ENCODE measurements at places on chromosomes 11 and 22. TPM values are rescaled to one million over a fixed set of nuclear protein-coding genes. Genes with fewer than 3 reads are reported as not detected.

Gene PDXP
- total RNA-seq: 12.0 TPM

Gene SPDYC
- not detected for total RNA-seq

DNA sequence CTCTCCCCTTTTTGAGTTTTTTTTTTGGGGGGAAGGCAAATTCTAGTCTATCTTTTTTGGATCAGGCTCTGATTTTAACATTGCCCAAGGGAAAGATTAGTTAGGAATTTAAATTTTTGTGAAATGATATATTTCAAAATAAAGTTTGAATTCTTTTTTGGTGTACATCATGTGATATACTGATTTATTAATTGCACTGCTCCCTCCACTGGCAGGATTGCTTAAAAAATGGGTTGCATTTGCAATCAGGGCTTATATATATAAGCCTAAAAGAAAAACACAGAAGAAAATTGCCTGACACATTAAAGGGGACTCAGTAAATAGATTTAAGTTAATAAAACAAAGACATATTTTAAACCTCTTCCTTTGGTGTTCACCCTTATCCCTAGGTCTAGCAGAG lies 1.2 kb downstream of the DYNC2H1 start:
- no peak overlapping the region for H3K4me3 ChIP-seq
- no peak overlapping the region for H3K27ac ChIP-seq
- DNase-seq: no peak
- no peaks in the 10 kb centered on the region for H3K36me3 ChIP-seq
- no peaks in the 10 kb centered on the region for H3K27me3 ChIP-seq
- no peaks in the 10 kb centered on the region for H3K4me1 ChIP-seq

GRCh38 chr11:95684701-95685100 lies 104.9 kb downstream of the FAM76B start:
- H3K4me1 ChIP-seq: peaks cover 12% of the 10 kb centered on the region
- DNase-seq: no peak
- no peak overlapping the region for H3K27ac ChIP-seq
- H3K36me3 ChIP-seq: no peaks in the 10 kb centered on the region

DNA sequence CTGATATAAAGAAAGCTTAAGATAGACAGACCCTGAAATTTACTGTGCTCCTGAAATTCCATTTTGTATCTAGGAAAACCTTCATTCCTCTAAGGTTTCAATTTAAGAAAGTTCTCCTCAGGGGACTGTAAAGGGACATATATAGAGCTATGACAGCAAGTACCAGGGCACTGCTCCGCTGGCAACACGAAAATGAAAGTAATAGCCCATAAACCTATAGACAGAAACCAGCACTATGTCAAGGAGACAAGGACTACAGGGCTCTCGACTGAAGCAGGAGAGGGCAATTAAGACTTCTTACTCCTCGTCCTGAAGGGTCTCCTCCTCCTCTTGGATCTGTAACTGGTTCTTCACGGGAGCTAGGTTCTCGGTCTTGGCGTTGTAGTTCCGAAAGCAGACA lies 6.9 kb downstream of the FEZ1 start:
- H3K27ac ChIP-seq: no peak overlapping the region
- no peaks in the 10 kb centered on the region for H3K4me1 ChIP-seq
- H3K4me3 ChIP-seq: no peak overlapping the region
- no peaks in the 10 kb centered on the region for H3K36me3 ChIP-seq
- no peak for DNase-seq

Gene RNF26
- 12.4 TPM for total RNA-seq

- H3K27me3 ChIP-seq: no peaks in the 10 kb centered on the region
- H3K4me3 ChIP-seq: no peak overlapping the region
- no peaks in the 10 kb centered on the region for H3K4me1 ChIP-seq
- no peaks in the 10 kb centered on the region for H3K36me3 ChIP-seq
Observed at GRCh38 chr11:107804971-107805370, 53.6 kb downstream of the SLC35F2 start.

- peaks cover 24% of the 10 kb centered on the region for H3K36me3 ChIP-seq
- H3K4me1 ChIP-seq: peaks cover 22% of the 10 kb centered on the region
- no peak overlapping the region for H3K4me3 ChIP-seq
- no peak for DNase-seq
- H3K27ac ChIP-seq: no peak overlapping the region
- no peaks in the 10 kb centered on the region for H3K27me3 ChIP-seq
Observed at GRCh38 chr11:130141561-130142341, 17.8 kb upstream of the ST14 start.

GRCh38 chr11:105740164-105740903 lies 130.5 kb downstream of the GRIA4 start:
- no peak for DNase-seq
- no peaks in the 10 kb centered on the region for H3K4me1 ChIP-seq
- H3K36me3 ChIP-seq: no peaks in the 10 kb centered on the region
- H3K4me3 ChIP-seq: no peak overlapping the region

GRCh38 chr11:93403930-93404329 lies 73.4 kb downstream of the DEUP1 start:
- no peaks in the 10 kb centered on the region for H3K4me1 ChIP-seq
- no peak for DNase-seq
- no peaks in the 10 kb centered on the region for H3K27me3 ChIP-seq
- no peak overlapping the region for H3K4me3 ChIP-seq

Measured in thyroid gland (tissue), 4 donors.